Activated CD4-positive, CD25-positive, alpha-beta regulatory T cell treated with anti-CD3 and anti-CD28 coated beads, Interleukin-2, amount 50 U/mL, for 16 hours (primary cell): ENCODE measurements at places on chromosomes 7 and 10.

DNA sequence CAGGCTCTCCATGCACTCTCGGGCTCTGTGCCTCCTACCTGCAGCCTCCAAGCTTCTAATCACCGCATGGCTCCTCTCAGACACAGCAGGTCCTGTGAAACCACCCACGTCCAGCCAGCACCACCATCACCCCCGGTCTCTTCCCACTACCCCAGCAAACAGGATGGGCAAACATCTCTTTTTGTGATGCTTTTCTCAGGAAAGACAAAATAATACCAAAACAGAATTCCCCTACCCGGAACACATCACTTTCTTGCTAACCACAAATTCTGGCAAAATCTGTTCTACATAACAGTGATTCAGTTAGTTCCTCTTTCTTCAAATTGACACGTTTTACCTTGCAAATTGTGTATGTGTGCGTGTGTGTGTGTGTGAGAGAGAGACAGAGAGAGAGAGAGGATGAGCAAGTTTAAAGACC, 6.5 kb downstream of the SNX8 start:
- DNase-seq = no peak

DNA sequence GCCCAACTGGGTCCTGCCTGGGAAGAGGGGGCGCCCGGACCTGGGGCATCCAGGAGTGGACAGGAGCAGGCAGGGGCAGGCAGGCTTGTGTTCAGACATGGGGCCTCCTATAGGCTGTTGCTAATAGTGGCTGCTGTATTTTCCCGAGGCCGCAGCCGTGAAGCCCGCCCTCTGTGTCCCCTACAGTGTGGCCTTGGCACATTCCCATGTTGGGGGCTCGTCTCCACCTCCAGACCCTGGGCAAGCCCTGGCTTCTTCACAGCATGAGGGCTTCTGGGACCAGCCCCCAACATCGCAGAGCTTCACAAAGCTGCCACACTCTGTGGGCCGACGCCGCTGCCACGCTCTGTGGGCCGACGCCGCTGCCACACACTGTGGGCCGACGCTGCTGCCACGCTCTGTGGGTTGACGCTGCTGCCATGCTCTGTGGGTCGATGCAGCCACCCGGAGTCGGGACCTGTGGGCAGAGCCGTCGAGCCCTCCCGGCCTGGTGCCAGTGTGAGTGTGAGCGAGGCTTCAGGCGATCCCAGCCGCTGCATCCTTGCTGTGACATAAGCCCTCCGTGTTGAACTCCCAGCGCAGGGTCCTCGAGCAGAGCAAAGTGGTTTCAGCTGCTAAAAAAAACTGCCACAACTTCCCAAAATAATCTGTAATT, 109.0 kb downstream of the INPP5A start:
- DNase-seq = no peak

DNA sequence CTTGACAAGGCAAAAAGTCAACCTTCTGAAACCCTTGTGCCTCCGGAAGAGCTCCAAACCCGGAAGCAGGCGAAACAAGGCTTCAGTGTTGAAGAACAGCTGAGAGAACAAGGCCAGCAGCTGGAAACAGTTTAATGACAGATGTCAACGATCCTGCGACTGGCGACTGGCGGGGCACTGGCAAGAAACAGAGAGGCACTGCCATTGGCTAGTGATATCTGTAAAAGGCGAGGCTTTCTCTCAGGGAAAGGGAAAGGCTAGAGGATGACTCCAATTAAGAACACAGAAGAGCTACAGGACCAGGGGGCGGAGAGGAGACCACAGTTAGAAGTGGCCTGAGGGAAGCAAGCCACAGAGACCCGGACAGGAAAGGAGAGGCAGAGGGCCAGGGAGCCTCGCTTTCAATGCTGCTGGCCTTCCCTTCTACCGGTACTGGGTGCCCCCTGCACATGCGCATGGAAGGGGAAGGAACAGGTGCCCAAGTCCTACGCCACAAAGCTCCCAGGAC, 19.4 kb downstream of the ITGB1 start:
- no peak for DNase-seq

DNA sequence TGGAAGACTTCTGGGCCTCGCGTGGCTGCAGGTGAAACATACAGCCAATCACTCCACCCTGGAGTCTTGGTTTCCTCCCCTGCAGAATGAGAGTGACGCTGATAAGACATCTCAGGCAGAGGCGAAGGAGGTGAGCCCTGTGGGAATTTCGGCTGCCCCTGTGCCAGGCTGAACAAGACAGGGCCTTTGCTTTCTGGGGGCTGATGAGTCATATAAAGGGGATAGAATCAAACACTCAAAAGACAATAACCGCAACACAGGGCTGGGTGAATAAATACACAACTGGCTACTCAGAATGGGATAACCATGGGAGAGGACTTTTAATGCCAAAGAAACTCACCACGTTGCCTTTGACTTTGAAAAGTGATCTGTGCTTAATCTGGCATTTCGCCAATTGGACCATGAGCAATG, 143.8 kb downstream of the KCNMA1 start:
- no peak for DNase-seq

- no peak for DNase-seq
These were observed 349.4 kb downstream of the EXOC4 start for GRCh38 chr7:133602291-133602690.

- no peak for DNase-seq
These were observed 99.1 kb upstream of the CACNA2D1 start for GRCh38 chr7:82542665-82543064.

- no peak for DNase-seq
These were observed 4.0 kb upstream of the NKX2-3 start for GRCh38 chr10:99528494-99529441.

GRCh38 chr7:47336472-47337425, 245.2 kb downstream of the TNS3 start:
- DNase-seq = no peak

DNA sequence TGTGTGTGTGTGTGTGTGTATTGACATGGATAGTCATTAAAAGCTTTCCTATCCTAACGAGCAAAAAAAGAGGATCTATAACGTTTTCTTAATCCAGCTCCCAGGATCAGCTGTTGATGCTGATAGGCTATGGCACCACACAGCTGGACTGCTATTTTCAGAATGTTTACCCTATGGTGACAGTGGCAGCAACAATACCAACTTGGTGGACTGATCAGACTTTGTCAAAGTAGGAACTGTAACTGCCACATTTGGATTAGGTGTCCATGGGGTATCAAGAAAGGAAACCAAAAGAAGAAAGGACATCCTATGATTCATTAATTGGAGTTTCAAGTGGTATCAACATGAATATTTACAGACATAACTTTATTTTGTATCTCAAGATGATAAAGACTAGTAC, 2.7 kb upstream of the CLEC5A start:
- DNase-seq = no peak

DNA sequence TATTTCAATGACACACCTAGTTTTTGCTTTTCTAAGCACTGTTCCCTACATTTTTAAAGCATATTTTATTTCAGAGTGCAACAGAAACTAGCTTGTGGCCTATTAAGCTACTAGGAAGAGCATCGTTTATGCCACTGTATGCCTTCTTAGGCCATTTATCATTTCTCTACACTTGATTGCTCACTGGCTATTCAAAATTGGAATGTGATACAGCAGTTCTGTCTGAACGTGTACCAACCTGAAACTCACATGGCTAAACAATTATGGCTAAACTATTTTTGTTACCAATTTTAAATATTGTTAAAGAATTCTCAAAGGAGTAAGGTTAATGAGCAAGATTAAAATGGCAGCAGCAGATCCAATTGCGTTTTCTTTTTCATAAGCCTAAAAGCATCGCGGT, 105.2 kb downstream of the GSAP start:
- no peak for DNase-seq

- DNase-seq = no peak
These were observed 56.7 kb downstream of the ANKRD7 start for GRCh38 chr7:118281196-118281595.

- no peak for DNase-seq
These were observed 64.7 kb downstream of the POM121L12 start for GRCh38 chr7:53100091-53100490.

DNA sequence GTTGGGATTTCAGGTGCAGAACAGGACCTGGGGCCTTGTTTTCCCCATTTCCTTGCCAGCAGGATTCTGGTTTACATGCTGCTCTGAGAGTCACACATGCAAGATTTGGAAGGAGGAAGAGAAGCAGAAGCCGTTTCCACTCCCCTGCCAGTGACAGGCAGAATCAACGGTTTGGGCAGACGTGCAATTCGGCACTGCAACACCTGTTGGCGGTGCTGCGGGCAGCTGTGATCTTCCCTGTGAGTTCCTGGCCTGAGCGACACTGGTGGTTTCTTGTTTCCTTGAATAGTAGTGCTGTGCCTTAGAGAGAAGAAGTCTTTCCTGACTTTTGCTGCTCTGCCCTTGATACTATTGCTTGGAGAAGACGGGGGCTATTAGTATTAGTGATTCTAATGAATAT, 1126.2 kb downstream of the TYW1 start:
- no peak for DNase-seq

DNA sequence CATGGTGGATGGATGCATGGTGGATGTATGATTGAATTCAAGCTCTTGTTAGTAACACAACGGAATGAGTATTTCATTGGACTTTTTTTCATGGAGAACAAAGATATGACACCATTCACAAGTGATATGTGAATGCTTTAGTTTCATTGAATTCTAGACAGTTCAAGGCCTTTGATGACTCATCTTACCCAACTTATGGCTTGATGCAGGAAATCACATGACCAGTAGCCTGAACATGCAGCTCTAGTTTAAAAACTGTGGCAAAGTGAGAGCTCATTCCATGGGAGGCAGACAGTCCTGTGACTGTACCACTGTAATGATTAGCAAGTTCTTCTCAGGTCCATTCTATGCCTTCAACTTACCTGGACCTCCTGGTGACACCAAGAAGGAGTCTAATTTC, 1239.3 kb downstream of the TYW1 start:
- no peak for DNase-seq

DNA sequence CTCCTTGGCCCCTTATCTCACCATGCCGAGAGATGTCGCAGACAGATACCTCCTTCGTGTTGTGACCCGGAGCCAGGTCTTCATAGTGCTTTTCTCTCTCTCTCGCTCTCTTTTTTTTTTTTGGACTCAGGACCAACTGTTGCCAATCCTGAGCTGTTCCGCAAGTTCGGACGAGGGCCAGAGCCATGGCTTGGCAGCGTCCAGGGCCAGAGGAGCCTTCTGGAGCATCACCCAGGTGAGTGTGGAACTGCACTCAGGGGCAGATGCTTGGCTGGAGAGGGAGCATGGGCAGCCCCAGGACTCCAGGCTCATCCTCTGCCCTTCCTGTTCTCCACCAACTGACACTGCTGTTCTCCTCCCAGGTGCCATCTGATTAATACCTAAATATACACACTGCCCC, 7.8 kb downstream of the ZNF862 start:
- no peak for DNase-seq

GRCh38 chr10:79148452-79149344, 79.9 kb downstream of the ZMIZ1 start:
- no peak for DNase-seq

DNA sequence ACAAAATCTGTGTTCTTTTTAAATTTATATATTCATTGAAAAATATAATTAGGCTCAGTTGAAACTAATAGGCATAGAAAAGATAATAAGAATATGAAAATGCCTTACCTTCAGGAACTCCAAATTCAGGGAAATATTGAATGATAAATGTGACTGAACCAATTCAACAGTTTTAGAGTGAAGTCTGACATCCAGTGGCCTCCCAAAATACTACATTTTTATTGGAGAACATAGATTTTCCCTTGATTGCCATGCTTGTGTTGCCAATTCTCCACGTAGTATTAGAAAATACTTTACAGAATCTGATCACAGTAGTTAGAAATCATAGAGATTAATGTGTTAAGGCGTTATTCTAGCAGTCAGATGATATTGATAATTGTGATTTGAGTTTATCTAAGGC, 1246.7 kb downstream of the GATA3 start:
- DNase-seq = no peak

DNA sequence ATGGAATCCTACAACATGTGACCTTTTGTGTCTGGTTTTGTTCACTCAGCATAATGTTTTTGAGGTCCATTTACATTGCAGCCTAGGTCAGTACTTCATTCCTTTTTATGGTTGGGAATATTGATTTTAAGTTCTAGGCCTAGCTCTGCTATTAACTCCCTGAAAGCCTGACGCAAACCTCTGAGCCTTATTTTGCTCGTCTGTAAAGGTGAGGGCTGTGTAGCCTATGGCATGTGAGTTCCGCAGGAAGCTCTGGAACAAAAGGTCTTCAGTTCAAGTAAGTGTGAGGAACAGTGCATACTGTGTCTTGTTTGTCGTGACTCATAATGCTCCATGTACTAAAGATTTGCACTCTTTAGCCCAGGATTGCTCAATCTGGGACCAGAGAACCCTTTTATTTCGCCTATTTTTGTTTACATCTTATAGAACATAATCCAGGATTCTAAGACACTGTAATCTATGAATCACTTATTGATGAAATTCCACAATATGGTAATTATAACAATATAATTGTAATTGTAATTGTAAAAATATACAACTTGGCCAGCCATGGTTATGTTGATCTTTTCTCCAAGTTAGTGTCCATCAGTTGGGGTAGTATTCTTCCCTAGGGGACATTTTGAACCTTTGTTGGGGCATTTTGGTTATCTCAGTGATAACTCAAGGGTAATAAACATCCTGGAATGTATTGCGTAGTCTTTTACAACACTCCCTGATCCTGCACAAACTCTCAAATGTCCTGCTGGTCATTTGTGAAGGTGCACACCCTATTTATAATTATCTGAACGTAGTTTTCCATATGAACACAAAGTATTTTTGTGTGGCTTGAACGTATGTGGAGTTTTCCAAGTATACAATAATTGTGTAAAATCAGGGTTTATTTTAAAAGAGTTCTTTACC, 184.7 kb downstream of the VTI1A start:
- no peak for DNase-seq

DNA sequence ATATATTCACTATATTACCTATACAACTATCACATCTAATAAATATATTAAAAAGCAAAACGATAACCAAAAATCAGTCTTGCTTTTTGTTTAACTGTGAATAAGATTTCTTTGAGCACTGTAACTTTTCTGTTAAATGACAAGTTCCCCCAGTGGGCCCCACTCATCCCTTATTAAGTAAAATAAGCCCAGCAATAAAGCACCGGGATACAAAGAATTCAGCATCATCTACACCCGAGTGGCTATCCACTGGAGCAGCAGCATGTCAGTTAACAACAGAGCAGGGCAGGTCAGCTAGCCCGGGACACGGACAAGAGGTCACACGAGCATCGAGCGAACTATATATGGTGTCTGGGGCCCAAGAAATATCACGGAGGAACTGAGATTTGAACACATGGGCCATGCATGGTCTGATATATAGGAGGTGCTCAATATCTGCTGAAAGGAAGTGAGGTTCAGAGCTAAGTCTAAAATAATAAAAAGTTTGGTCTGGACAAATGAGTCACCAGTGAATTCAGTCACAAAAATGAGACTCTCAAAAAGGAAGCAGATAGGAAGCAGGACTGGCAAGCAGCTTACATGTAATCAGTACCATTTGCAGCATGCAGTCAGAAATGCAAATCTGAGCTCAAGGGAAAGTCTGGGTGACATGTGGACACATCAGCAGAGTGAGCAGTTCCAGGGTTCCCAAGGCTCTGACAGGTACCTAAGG, 4.1 kb downstream of the ERCC6 start:
- DNase-seq = no peak

- DNase-seq = no peak
These were observed 67.7 kb downstream of the COL13A1 start for GRCh38 chr10:69869291-69869961.
